ENCODE measurements at places on chromosomes 5 and 9.

DNA sequence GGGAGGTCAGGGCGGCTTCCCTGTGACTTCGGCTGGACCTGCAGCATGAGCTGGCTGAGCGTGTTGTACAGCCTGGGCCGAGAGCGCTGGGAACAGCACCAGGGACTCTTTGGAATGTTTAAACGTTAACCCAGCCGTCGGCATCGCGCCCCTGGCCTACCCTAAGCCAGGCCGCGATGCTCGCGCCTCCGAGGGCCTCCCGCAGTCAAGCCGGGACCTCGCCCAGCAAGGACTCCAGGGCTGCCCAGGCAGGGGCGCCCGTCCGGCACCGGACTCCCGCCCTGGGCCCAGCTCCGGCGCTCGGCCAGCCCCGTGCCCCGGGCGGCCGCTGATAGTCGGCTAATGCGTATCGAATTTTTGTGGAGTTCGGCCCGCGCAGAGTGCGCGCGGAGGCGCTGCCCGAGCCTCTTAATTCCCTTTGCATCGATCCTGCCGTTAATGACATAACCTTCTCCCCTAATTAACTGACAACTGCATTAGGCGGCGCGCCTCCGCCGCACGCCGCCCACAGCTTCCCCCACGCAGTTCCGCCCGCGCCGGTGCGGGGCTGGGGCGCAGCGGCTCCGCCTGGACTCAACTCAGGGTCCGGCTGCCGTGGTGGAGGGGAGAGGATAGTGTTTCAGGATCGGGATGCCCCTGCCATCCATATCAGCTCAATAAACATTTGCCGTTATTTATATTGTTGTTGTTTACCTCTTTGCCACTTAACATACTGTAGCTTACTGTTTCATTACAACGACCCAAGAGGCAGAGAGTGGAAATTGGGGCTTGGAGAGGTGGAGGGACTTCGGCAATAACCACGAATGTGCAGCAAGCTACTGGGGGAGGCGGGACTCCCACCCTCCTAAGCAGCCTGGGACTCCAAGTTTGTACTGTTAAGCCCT is 28.8 kb upstream of the CDC23 start:
- DNase-seq: no peak

- DNase-seq: no peak
Observed at GRCh38 chr9:109926421-109926869, 146.4 kb downstream of the PALM2AKAP2 start.

DNA sequence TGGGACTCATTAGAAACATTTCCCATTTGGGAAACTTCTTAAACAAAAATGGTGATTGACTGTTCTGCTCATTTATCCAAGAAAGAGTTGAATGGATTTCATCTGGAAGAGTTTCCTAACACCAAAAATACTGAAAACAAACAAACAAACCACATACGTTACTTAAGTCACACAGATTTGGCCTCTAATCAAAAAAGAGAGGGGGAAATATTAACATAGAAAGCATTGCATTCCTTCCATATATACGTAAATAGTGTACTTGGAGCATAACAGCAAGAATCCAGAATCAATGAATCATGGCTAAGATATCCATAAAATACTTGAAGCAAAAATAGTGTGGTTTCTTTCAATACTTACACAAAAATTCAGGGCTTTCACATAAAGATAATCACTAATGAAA is 189.8 kb upstream of the MAP3K1 start:
- DNase-seq: no peak

- no peak for DNase-seq
Observed at GRCh38 chr5:156376751-156377150, 49.8 kb downstream of the SGCD start.

DNA sequence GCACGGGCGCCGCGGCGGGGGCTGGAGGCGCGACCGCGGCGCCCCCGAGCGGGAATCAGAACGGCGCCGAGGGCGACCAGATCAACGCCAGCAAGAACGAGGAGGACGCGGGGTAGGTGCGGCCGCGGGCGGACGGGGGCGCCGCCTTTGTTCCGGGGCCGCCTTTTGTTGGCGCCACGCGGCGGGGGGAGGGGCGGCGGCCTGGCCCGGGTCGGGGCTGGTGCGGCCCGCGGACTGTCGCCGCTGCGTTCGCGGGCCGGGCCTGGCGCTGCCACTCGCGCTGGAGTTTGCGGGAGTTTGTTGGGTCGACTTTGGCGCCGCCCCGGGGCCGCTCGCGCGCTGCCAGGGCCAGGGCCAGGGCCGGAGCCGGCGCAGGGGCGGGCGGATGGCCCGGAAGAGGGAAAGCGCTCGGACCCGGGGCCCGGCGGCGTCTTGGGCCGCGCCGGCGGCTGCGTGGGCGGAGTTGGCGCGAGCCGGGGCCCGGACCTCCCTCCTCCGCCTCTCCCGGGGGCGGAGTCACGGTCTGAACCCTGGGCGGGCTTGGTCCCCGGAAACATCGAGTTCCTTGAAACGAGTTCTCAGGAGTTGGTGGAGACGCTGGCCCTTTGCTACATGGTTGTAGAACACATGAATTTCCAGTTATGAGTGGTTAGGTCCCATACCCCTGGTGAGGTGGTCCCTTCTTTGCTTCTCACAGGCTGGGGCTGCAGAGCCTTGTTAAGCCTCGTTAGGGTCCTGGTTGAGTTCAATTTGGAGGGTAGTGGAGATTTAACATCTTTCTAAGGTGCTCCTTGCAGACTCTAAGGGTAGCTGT is 809 bp downstream of the HNRNPAB start:
- DNase-seq: peak; percentile 16

DNA sequence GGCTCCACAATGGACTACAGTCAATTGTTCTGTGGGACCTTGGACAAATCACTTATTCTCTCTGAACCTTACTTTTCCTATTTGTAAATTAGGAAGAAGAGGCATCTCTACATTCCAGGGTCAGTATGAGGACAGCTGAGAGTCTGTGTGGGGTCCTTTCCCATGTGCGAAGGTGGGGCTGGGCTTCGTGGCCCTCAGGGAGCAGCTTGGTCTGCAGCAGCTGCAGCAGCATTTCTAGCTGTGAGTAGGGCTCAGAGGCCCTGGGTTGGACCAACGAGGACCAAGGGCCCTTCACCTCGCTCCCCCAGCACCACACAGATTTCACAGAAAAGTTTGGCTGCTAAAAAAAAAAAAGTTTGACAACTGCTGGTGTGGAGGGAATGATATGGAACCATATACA is 9.4 kb upstream of the DDX41 start:
- no peak for DNase-seq

DNA sequence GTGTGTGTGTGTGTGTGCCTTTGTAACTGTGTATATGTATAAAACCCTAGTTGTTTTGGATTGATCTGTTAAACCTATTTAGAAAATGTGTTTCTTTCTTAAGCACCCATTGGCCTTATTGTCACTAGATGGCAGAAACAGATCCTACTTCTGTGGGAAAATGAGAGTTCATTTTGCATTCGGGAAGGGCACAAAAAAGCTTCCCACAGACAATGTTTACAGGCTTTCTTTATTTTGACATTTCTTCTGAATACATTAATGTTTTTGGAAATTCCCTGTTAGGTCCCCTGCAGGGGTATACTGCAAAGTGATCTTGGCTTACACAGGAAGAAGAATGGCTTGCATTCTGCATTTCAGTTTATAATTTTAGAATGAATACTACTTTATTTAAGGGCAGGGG is 481.8 kb upstream of the ARRDC3 start:
- DNase-seq: peak; percentile 25

GRCh38 chr9:114385397-114386181 is 2.2 kb downstream of the AKNA start:
- DNase-seq: no peak

GRCh38 chr5:168209244-168209995 is 82.0 kb upstream of the WWC1 start:
- DNase-seq: no peak

DNA sequence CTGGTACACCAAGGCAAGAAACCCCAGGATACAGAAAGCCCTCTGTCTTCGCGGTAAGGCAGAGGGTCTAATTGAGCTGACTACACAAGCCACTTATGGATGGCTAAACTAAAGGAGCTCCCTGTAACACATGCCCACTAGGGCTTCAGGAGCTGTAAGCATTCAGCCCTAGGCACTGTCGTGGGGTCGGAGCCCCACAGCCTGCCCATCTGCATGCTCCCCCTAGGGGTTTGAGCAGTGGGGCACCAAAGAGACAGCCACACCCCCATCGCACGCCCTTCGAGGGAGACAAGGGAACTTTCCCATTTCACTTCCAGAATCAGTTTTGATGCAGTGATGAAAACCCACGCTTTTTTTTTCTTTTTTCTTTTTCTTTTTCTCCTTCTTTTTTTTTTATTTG is 11.0 kb upstream of the MTMR12 start:
- DNase-seq: no peak

DNA sequence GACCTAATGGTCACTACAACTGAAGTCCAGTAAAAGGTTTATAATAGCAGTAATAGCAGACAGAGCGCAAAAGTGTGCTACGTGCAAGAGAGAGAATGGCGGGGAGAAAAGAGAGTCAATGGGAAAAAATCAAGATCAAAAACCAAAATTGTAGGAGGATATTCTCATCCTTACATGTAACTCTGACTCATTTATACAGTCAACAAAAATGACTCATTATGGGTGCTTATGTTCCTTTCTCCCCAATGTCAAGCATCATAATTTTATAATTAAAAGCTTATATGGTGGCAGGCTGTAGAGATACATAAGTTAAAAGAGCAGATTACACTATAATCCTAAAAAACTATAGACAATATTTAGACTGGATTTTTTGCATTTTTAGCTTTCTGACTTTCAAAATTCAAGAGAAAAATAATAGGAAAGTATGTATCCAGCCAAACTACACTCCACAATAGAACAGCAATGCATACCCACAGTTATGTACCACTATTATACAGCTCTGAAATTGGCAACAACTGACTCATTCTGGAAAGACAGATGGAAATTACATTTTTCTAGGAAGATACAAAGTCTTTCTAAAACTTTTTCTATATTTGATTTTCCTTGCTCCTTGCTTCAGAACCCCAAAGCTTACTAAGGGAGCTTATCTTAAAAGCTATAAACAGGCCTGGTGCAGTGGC is 78.4 kb downstream of the PLPP1 start:
- DNase-seq: no peak

DNA sequence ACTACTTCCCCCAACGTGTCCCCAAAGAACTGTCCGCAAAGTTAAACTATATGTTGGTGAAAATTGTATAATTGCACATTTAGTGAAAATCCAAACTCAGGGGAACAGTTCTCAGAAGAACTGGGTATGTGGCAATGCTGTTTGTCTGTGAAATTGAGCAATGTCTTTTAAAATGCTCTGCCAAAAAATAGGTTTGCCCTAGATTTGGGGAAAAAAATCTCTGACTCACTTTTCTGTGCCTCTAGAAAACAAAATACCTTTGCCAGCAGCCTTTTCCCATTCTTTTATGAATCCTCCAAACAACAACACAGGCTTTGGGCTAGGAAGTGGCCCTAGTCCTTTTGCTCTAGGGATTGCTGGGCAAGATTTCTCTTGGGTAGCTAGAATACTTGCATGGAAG is 37.4 kb upstream of the ZNF608 start:
- DNase-seq: no peak

- no peak for DNase-seq
Observed at GRCh38 chr9:89916001-89916597, 311.3 kb downstream of the GADD45G start.

DNA sequence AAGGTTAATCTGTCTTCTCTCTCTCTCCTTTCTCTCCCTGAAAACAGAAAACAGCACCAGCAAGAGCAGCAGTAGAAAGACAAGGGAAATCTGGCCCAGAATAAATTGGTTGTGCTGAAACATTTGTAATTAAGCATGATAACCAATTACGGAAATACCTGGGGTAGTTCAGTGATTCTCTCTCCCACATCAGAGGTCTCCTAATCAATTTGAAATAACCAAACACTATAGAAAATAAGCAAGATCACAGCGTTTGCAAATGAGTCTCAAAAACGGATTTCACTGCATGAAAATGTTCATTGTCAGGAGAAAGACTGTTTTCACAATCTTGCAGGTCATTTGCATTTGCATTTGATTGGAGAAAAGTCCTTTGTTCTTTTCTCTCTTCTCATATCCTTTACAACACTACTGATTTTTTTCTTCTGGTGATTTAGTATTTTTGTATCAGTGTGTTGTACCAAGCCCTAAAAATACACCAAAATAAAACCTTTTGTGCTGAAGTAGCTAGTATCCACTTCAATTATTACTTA is 36.8 kb upstream of the CDH6 start:
- no peak for DNase-seq

- no peak for DNase-seq
Observed at GRCh38 chr9:68515326-68516017, 25.2 kb downstream of the TMEM252 start.

GRCh38 chr5:138029944-138030343 is 2.9 kb downstream of the FAM13B start:
- no peak for DNase-seq

GRCh38 chr5:82158755-82159413 is 119.3 kb downstream of the RPS23 start:
- no peak for DNase-seq

GRCh38 chr9:16133556-16134227 is 580.8 kb downstream of the CCDC171 start:
- peak; percentile 88 for DNase-seq

DNA sequence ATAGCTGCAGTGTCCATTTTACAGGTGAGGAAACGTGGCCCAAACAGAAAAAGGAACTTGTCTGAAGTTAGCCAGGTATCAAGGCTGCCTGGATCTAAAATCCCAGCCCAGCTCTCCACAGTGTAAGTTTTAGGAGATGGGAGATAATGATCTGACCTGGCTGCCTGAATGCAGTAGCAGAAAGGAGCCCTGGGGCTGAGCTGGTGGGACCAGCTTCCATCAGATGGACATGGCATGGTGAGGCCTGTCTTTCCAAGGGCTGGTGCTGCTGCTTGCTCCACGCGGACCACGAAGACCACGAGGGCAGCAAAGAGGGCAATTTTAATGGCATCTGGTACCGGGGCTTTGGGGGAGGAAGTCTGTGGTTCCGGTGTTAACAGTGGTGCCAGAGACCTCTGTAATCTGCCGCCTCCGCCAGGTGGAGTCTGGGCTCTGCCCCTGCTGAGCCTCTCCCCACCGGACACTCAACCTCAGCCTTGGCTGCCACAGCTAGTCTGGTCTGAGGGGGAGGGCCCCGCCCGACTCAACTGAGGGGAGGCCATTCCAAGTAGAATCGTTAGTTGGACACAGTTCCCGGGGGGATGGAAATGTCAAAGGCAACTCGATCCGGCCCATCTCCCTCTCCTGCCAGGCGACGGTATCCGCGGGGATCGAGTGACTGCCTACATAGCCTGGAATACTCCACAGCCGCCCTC is 650 bp downstream of the MYORG start:
- DNase-seq: peak; percentile 17

GRCh38 chr5:100902440-100903038 is 543 bp downstream of the ST8SIA4 start:
- DNase-seq: peak; percentile 60

DNA sequence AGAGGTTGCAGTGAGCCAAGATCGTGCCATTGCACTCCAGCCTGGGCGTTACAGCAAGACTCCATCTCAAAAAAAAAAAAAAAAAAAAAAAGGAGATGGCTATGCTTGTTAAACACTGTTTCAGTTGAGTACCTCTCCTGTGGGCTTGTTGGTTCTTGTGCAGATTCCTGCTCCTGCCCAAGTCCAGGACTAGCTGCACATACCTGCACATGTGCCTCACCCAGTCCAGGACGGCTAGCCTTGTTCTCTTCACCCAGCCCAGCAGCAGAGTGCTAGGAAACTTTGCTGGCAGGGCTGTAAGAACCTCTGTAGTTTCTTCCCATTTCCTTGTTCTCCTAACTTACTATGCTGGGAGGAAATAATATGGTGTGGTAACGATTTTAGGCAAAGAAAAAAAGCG is 234.1 kb upstream of the DMRT1 start:
- DNase-seq: no peak
